Lung (tissue), 17 donors: ENCODE measurements at places on chromosomes 1 and 21. TPM values are rescaled to one million over a fixed set of nuclear protein-coding genes. Genes with fewer than 3 reads are reported as not detected.

DNA sequence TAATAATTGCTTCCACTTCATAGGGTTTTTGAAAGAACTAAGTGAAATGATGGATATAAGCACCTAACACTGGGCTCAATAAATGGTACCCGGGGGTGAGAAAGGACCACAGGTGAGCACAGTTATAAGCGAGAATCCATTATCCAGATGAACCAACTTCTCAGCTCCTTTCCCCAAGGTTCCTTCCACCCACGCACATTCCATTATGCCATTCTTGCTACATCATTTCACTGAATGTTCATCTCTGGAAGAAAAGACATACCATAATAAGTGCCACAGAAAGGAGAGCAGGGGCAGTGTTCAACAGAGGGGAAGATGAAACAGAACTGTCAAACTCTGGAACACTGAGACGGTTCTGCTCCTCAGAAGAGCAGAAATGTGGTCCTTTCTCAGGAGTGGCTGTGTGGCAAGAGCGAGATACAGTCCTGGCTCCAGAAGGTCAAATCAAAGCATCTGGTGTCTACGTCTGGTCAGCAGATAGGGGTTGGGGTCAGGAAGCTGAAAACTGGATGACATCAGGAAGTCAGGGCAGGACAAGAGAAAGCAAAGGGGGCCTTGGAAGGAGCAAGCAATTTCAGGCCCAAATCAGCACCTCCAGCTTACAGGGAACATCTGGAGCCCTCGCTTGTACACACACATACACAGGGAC is 255.4 kb upstream of the TMEM51 start:
- no peak overlapping the region for H3K4me3 ChIP-seq
- H3K4me1 ChIP-seq: no peaks in the 10 kb centered on the region
- no peak overlapping the region for H3K27ac ChIP-seq
- H3K27me3 ChIP-seq: no peaks in the 10 kb centered on the region

DNA sequence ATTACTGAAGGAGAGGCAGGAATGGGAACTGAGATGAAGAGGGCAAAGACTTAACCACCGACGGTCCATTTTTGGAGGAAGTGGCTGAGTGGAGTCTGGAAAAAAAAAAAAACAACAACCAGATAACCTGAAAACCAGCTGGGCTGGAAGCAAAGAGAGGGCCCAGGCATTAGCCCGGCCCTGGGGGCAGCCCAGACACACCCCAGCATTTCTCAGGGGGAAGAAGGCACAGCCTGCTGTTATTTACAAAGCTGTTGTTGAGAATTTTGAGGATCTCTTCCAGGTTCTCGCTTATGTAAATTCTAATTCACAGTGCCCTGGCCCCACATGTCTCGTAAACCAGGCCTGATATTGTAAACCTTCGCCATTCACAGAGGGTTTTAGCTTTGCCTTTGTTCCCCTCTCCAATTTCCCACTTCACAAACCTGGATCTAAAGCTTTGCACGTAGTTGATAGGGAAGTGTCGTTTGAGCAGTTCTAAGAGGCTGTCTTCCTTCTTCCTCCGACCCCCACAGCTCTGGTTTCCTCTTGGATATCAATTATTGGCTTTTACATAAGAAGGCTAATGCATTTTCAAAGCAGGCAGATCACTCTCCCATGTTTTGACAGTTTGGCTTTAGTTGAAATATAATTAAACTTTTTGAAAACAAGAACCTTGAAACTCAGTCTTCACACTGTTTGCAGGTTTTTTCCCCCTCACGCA is 161.8 kb upstream of the IRF2BP2 start:
- H3K4me1 ChIP-seq: peaks cover 6% of the 10 kb centered on the region
- peak overlapping the region; percentile 74 for H3K27ac ChIP-seq
- no peaks in the 10 kb centered on the region for H3K27me3 ChIP-seq
- no peak overlapping the region for H3K4me3 ChIP-seq

DNA sequence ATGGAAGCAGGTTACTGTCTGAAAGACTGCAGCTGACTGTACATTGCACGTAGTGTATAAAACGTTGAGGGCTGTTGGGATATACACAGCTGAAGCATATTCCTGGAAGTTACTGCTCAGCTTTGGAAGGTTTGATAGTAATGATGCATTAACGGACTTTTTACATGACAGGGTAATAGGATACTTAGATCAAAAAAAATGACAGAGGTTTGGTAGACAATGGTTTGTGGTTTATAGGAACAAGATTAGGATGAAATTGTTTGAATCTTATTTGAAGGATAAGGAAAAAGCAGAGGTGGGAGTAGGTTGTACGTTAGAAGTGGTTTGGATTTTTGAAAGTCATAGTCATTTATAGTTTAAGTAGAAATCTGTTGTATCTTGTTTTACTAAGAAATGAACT is 33.0 kb downstream of the ADGRL2 start:
- peaks cover 19% of the 10 kb centered on the region for H3K4me1 ChIP-seq
- no peak overlapping the region for H3K4me3 ChIP-seq
- DNase-seq: no peak

GRCh38 chr1:24337455-24337854 is 18.3 kb downstream of the GRHL3 start:
- no peak for DNase-seq
- no peak overlapping the region for H3K27ac ChIP-seq
- H3K4me1 ChIP-seq: no peaks in the 10 kb centered on the region
- H3K27me3 ChIP-seq: no peaks in the 10 kb centered on the region
- no peaks in the 10 kb centered on the region for H3K36me3 ChIP-seq

GRCh38 chr1:237901299-237901934 is 10.7 kb upstream of the ZP4 start:
- peak; percentile 51 for DNase-seq
- H3K27ac ChIP-seq: no peak overlapping the region
- H3K4me1 ChIP-seq: no peaks in the 10 kb centered on the region
- H3K27me3 ChIP-seq: no peaks in the 10 kb centered on the region

DNA sequence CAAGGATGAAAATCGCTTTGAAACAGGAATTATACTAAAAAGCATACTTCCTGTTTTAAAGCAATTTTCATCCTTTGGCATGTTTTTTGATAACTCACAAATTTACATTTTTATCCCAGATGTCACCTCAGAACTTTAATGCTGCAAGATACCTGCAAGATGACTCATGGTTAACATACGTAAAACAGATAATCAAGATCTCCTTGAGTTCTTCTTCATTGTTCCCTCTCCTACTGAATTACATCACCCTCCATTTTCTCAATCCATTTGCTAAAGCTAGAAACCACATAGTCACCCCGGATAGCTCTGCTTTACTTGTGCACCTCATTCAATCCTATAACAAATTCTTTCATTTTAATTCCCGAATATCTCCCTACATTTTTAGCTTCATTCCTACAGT is 1114.2 kb downstream of the PLA2G4A start:
- no peak for DNase-seq
- no peaks in the 10 kb centered on the region for H3K27me3 ChIP-seq
- H3K36me3 ChIP-seq: no peaks in the 10 kb centered on the region
- H3K27ac ChIP-seq: no peak overlapping the region

GRCh38 chr21:44681861-44682579 is at the start of gene KRTAP12-1:
TSS of gene KRTAP12-1 (minus strand) at chr21:44682163. CDS start at chr21:44682123, 40 bp downstream.
- DNase-seq: no peak
- H3K36me3 ChIP-seq: no peaks in the 10 kb centered on the region
- H3K4me1 ChIP-seq: no peaks in the 10 kb centered on the region
- H3K27ac ChIP-seq: no peak within 1 kb of the TSS

DNA sequence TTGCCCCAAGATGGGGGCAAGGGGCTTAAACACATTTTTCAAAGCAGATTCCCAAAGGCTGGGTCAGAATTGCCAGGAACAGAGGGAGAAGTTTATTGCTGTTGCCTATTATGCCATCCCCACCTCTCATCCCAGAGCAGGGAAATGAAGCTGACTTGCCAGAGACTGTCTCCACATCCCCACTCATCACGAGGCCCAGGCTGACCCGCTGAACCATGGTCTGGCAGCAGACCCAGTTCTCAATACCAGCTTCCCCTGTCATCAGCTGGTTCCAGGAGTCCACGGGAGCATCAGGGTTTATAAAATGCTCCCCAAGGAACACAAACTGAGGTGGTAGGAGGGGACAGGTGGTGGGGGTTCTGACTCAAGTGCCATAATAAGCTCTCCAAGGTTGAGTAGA is 605.9 kb downstream of the NPHP4 start:
- H3K4me1 ChIP-seq: no peaks in the 10 kb centered on the region
- H3K4me3 ChIP-seq: no peak overlapping the region
- DNase-seq: no peak

GRCh38 chr1:177780096-177780700 is 189.7 kb downstream of the SEC16B start:
- no peak overlapping the region for H3K27ac ChIP-seq
- no peaks in the 10 kb centered on the region for H3K27me3 ChIP-seq
- H3K4me1 ChIP-seq: no peaks in the 10 kb centered on the region
- peak; percentile 73 for DNase-seq

DNA sequence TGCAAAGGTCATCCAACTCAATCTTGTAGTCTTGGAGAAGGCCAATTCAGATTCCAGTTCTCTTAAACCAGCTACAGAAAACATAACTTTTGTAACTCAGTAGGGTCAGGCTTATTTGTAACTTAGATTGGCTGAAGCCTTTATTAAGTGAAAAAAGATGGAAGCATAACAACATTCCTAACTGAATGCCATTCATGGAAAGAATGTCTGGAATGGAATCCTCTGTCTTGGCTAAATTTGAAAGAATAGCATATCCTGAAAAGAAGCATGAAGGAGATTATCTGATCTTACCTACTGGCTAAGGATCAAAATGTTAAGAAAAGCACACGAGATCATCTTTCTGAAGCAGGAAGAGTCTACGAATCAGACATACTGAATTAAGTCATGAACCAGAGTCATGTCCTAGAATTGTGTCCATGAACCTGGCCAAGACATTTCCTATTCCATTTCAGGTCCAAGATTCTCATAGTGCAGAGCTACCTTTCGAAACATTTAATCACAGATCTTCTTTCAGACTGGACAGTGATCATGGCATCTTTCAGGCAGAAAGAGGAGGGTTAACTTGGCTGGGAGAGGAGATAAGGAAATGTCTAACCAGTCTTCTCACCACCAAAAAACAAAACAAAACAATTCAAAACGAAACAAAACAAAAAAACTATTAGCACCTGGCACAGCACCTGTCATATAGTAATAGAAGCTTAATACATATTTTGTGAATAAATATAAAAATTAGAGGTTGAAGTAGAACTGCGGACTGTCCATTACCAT is 75.6 kb downstream of the XCL2 start:
- H3K4me3 ChIP-seq: no peak overlapping the region
- no peak overlapping the region for H3K27ac ChIP-seq
- H3K27me3 ChIP-seq: no peaks in the 10 kb centered on the region
- no peaks in the 10 kb centered on the region for H3K36me3 ChIP-seq
- H3K4me1 ChIP-seq: peaks cover 3% of the 10 kb centered on the region
- DNase-seq: no peak

- H3K4me1 ChIP-seq: no peaks in the 10 kb centered on the region
- H3K4me3 ChIP-seq: no peak overlapping the region
- no peaks in the 10 kb centered on the region for H3K27me3 ChIP-seq
- no peak overlapping the region for H3K27ac ChIP-seq
These were observed 252.5 kb downstream of the SDCCAG8 start for GRCh38 chr1:243508303-243508713.

GRCh38 chr1:212124690-212125582 is 89.4 kb downstream of the DTL start:
- H3K36me3 ChIP-seq: no peaks in the 10 kb centered on the region
- H3K27me3 ChIP-seq: no peaks in the 10 kb centered on the region
- DNase-seq: no peak
- H3K4me3 ChIP-seq: no peak overlapping the region
- no peak overlapping the region for H3K27ac ChIP-seq

DNA sequence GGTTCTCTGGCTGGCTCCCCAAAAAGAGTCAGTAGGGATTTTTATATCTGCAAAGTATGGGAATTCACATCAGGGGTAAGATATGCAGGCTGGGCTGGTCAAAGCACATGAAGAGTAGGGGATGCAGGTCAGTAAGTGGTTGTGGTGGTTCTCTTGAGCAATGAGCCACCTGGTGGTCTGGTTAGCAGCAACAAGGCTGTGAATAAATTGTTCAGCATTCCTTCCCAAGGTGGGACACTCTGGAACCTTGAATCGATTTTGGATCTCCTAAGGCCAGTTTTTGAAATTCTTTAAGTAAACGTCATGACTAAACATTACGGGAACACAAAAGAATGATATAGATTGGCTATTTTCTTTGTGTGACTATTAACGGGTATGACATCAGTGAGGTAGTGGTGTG is 563.0 kb upstream of the NEGR1 start:
- no peak overlapping the region for H3K4me3 ChIP-seq
- H3K36me3 ChIP-seq: no peaks in the 10 kb centered on the region
- H3K27me3 ChIP-seq: no peaks in the 10 kb centered on the region
- no peak for DNase-seq
- no peak overlapping the region for H3K27ac ChIP-seq

DNA sequence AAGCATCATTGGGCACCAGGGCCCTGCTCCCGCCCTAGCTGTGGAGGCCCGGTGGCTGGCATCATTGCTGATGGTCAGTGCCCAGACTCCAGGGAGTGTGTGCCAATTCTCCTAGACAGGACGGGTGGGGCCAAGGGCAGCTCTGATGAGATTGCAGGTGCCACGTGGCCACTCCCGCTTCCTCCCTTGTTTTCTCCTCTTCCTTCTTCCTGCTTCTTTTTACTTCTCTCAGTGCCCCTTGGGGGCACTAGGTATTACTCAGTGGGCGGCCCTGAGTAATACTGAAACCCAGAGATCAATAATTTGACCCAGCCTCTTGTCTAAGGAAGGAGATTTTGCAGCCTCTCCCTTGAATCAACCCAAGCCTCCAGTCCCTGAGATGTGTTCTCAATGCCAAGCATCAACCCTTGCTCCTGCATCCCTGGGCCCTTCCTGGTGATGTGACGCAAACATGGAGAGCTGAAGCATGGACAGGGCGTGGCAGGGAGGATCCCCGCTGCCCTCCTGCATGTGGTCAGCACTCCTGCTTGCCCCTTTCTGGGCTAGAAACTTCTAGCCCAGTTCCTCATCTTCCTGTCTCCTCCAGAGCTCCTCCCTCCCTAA is 32.4 kb downstream of the CDK18 start:
- no peak overlapping the region for H3K4me3 ChIP-seq
- peak; percentile 7 for DNase-seq
- H3K4me1 ChIP-seq: no peaks in the 10 kb centered on the region
- no peaks in the 10 kb centered on the region for H3K36me3 ChIP-seq
- no peak overlapping the region for H3K27ac ChIP-seq

DNA sequence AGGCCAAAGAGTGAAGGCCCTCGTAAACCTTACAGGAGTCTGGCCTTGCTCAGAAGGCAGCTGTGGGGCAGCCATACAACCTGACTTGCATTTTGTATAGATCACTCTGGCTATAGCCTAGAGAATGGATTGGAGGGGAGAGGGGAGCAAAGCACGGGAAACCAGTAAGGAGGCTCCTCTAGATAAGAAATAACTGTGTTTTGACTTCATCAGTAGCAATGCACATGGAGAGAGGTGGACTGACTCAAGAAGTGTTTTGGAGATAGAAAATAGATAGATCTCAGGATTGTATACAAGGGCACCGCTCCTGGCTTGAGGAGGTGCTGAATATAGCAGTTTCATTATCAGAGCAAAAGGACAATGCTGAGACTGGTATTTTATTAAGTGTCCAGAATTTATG is 26.5 kb downstream of the ELAPOR1 start:
- H3K27me3 ChIP-seq: no peaks in the 10 kb centered on the region
- H3K27ac ChIP-seq: no peak overlapping the region
- no peak overlapping the region for H3K4me3 ChIP-seq
- no peaks in the 10 kb centered on the region for H3K4me1 ChIP-seq

GRCh38 chr1:98919211-98919610 is 85.5 kb downstream of the PLPPR5 start:
- H3K27ac ChIP-seq: no peak overlapping the region
- no peak for DNase-seq
- H3K4me3 ChIP-seq: no peak overlapping the region
- no peaks in the 10 kb centered on the region for H3K4me1 ChIP-seq

CFHR3 gene
- polyA plus RNA-seq: 0.03 TPM
